ENCODE measurements at places on chromosomes 3 and 15.
A peak's percentile ranks its signal among the peaks of the same experiment; 100 is the strongest.

DNA sequence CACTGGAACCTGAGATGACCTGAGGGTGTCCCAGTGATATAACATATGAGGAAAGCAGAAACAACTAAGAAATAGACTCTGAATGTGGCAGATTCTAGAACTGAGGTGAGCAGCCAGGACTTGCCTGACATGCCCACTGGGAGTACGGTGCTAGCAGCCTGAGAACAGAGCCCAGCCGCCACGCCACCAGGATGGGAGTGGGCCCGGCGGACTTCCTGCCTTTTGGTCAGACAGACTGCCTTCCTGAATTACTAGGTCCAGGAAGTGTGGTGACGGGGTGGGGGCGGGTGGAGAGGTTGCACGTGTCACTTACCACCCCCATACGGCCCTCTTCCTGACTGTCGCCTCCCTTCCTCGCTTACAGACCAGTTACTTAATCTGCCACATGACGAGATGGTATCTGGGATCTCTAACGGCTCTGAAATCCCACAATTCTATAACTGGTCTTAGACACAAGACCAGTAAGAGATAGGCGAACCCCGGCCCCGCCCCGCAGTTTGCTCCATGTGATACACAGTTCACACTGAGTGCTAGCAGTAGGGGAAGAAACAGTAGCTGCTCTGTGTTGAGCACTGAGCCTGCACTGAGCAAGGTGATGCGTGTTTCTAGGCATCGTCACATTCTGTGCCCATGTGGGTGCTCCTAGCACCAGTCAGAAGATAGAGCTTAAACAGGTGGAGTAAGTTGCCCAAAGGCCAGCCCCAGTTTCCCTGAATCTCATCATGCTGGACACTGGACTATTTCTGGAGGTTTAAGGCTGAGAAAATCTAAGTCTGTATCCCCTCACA, 95.7 kb downstream of the CPN2 start:
- no peak for DNase-seq

DNA sequence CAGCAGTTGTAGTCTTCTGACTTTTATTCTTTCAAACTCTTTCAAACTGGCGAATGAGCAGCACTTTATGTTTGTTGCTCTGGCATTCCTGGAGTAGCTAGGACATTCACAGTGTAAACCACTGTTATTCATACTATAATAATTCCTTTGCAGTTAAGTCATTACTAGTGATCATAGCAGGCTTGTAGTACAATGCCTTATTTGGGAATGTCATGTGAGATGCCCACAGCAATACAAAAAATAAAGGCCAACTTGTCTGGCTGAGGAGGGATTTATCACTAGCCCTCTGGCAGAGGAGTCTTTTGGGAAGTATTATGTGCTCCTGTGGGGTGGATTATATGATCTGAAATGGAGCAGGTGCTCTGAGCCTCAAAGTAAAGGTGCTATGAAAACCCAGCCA, 197.2 kb downstream of the VGLL3 start:
- DNase-seq: no peak

- DNase-seq: no peak
Measured at GRCh38 chr3:178971614-178972013, 100.0 kb downstream of the ZMAT3 start.

DNA sequence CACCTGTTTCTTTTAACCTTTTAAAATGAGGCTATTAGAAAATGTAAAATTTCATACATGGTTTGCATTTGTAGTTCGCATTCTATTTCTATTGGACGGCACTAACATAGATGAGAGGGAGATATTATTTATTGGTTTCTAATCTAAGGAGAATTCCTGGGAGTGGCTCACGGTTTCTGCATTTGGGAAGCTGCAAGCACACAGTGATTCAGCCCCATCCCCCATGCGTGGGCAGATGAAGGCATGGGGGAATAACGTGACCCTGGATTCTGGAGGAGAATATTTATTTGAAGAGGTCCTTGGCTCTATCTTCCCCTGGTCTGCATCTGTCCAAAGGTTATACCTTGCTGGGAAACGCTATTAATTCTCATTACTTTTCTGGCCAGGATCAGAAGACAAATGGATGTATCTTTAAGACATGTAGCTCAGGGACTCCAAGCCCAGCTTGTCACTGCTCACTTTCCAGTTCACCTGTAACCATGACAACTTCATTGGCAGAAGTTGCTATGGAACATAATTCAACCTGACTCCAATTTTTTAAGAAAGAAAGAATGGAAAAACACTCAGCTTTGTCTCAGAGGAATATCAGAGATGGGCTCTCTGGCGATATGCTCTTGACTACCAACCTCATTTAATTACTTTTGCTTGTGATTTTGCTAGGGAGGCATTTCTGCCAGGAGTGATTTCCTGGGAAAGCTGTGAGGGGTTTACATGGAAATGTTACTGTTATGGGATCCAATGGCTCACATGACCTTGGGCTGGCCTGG, 27.2 kb upstream of the POMGNT2 start:
- no peak for DNase-seq

- no peak for DNase-seq
Measured at GRCh38 chr15:95669146-95669922, 661.2 kb upstream of the NR2F2 start.

- DNase-seq: no peak
Measured at GRCh38 chr15:85583442-85583841, 203.0 kb downstream of the AKAP13 start.

GRCh38 chr3:113158171-113158570, 53.2 kb upstream of the BOC start:
- no peak for DNase-seq

DNA sequence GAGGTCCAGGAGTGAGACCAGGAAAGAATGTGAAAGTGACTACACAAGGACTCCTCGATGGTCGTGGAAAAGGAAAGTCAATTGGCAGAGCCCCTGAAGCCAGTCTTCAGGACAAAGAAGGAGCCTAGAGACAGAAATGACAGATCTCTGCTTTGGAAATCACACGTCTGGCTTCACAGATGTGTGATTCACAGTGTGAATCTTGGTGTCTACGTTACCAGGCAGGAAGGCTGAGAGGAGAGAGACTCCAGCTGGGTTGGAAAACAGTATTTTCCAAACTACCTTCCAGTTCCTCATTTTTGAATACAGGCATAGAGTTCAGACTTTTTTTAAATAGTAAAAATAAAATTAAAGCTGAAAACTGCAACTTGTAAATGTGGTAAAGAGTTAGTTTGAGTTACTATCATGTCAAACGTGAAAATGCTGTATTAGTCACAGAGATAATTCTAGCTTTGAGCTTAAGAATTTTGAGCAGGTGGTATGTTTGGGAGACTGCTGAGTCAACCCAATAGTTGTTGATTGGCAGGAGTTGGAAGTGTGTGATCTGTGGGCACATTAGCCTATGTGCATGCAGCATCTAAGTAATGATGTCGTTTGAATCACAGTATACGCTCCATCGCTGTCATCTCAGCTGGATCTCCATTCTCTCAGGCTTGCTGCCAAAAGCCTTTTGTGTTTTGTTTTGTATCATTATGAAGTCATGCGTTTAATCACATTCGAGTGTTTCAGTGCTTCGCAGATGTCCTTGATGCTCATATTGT, 6.0 kb downstream of the CCR2 start:
- DNase-seq: no peak

- DNase-seq: no peak
Measured at GRCh38 chr15:57321485-57321884, 54.8 kb upstream of the CGNL1 start.

GRCh38 chr3:46829699-46830208, 33.5 kb downstream of the MYL3 start:
- DNase-seq: no peak

- DNase-seq: peak; percentile 7
Measured at GRCh38 chr3:42683875-42684598, 1.3 kb upstream of the KLHL40 start.

DNA sequence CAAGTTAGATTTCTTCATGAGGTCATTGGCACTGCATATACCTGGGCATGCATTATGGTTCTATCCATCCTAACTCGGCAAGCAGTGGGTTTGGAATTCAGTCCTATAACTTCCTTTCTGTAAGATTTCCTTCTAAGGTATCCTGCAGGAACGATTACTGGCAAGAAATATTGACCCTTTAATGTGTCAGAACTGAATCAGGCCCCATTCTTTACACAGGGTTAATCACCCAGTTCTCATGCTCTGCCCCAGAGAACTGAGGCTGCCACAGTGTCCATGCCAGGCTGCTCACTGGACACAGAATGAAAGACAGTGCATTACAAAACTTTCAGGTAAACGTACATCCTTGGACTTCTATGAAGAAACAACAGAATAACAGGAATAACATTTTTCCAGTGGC, 108.9 kb downstream of the RPL22L1 start:
- DNase-seq: no peak

DNA sequence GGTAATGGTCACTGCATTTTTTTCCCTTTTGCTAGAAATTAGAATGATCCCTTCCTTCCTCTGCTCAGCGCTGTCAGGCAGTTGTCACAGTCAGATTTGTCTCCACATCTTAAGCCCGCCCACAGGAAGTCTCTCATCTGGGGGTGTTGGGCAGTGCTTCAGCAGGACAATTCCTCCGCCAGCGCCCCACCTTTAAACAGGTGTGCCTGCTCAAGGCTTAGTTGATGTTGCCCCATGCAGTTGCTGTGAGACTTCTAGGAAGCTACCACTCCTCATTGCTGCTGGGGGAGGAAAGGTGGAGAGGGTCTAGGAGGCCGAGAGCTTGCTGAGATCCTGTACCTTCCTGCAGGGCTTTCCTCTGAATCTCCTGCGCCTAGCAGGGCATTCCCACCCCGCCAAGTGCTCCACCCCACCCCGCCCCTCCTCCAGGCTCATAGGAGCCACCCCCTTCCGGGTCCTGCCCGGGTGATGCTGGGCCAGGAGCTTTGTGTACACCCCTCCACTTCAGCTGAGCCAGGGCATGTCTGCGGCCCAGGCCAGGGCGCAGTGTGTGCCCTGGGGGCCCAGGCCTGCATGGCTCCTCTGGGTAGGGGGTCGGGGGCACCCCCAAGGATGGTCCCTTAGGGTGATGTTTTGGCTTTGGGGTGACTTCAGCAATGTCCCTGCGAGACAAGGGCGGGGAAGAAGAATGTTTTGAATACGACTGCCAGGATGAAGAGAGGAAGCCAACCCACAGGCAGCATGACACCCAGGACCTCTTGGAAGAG, 68.7 kb downstream of the TRAK1 start:
- no peak for DNase-seq
